H9 (cell line): ENCODE measurements at places on chromosomes 4 and X. TPM values are rescaled to one million over a fixed set of nuclear protein-coding genes. Genes with fewer than 3 reads are reported as not detected.

WDFY3 gene
- total RNA-seq = 54.6 and 56.7 TPM in 2 replicates

DNA sequence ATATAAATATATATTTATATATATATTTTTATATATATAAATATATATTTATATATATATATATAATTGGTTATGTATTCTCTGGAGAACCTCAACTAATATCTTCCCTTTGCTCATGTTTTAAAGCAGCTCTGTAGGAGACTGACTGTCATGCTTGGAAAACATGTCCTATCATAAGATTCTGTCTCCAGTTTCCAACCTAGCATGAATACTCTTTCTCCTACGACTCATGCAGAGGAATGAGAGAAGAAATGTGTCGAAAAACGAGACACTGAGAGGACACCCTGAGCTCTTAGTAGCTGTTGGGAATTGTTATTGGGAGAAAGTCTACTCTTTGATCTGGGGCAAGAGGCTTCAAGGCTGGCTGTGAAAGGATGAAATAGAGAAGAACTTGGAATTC, 166.5 kb upstream of the SLIT2 start:
- H3K4me1 ChIP-seq = no peaks in the 10 kb centered on the region
- H3K4me3 ChIP-seq = no peak overlapping the region
- DNase-seq = no peak
- no peak overlapping the region for H3K27ac ChIP-seq
- H3K27me3 ChIP-seq = no peaks in the 10 kb centered on the region

DNA sequence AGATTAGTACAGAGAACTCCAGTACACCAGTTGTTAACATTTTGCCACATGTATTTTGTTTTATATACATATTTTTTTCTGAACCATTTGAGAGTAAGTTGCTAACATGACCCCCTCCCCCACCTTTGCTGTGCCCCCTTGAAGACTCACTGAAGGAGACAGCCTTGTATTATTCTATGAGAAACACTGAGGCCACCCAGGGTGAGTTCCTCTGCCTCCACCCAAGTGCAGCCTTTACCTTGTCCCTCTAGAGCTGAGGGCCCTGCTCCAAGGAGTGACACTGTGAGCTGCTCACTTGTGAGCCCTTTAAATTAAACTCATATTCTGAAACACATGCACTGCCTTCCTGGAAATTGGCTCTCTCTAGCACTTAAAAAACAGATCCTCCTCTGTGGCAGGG, 21.1 kb downstream of the KIT start:
- H3K4me1 ChIP-seq = peaks cover 9% of the 10 kb centered on the region; the same call in 1 of the 2 replicates
- H3K27ac ChIP-seq = no peak overlapping the region
- H3K4me3 ChIP-seq = no peak overlapping the region
- H3K36me3 ChIP-seq = no peaks in the 10 kb centered on the region
- H3K27me3 ChIP-seq = no peaks in the 10 kb centered on the region
- no peak for DNase-seq

- DNase-seq = no peak
- no peak overlapping the region for H3K27ac ChIP-seq
- peaks cover 10% of the 10 kb centered on the region; the same call in 1 of the 2 replicates for H3K4me1 ChIP-seq
- H3K36me3 ChIP-seq = no peaks in the 10 kb centered on the region
- no peak overlapping the region for H3K4me3 ChIP-seq
Observed at GRCh38 chrX:100591256-100592051, 6.7 kb downstream of the TNMD start.

DNA sequence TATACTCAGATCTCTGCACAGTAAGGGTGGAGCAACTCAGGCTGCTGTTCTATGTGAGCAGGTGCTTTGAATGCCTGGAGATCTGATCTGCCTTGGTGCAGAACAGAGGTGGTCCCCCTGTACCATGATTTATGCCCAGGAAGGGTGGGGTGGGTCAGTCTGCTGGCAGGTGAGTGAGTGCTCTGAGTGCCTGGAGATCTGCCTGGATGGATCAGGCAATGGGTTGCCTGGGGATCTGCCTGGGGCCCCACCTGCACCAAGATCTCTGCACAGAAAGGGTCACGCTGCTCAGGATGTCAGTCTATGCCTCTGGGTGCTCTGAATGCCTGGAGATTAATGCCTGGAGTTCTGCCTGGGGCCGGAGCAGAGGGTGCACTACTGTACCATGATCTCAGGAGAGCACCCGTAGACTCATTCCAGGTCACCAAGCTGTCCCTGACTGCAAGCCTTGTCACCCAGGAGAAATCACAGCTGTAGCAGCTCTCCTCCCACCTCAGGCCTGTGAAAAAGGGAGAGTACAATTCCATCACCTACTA, 342.9 kb downstream of the GBA3 start:
- H3K4me3 ChIP-seq = no peak overlapping the region
- no peaks in the 10 kb centered on the region for H3K4me1 ChIP-seq
- H3K27ac ChIP-seq = no peak overlapping the region
- no peaks in the 10 kb centered on the region; the same call in 1 of the 2 replicates for H3K27me3 ChIP-seq

DNA sequence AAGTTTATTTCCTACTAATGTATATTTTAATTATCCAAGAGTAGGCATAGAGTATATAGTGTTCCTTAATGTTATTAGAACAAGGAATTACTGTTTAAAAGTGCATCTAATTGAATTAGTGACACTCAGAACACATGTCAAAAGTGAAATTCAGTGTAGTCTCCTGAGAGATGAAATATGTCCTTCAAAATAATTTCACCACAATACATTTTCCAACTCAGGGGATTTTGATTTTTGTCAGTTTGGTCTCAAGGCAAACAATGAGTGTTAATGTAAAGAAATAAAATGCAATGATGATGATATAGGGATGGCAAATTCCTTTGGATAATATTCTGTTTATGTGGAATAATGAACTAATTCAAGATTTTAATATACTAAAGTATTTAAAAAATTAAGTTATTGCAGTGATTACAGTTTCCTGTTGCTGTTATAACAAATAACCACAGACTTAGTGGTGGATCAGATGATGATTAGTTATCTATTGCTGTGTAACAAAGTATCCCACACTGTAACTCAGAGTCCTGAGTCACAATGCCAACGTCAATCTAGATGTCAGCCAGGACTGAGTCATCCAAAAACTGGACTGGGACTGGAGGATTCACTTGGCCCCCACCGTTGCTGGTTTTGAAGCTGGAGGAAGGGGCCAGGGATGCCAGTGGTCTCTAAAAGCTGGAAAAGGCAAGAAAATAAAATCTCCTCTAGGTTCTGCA, 148.0 kb upstream of the SLC7A11 start:
- no peaks in the 10 kb centered on the region for H3K36me3 ChIP-seq
- H3K4me3 ChIP-seq = no peak overlapping the region
- no peak overlapping the region for H3K27ac ChIP-seq
- H3K4me1 ChIP-seq = no peaks in the 10 kb centered on the region
- no peak for DNase-seq
- no peaks in the 10 kb centered on the region for H3K27me3 ChIP-seq

DNA sequence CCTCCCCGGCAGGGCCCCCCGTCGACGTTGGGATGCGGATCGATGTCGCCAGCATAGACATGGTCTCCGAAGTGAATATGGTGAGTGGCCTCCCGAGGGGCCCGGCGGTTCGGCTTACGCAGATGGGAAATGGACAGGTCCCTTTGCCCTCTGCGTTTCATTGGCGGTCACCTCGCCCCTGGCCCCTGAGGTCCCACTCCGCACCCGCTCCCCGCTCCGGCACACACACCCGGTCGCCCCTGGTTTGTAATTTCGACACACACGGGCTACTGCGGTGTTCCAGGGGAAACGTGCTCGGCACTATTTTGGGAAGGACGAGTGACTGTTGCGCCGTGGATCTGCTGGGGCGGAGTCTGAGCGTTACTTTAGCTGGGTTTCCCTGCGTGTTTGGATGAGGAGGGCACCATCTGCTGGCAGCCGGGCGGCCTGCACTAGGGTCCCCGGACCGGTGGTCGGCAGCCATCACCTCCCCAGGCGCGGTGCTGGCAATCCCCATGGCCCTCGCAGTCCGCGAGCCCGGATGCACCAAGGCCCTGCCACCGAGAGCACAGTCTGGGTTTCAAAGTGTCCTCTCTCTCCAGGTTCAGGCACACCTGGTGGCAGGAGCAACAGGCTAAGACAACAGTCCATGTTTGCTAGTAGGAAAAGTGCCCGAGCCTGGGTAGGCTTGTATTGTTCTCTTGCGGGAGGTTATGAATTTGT, 1.2 kb downstream of the GABRB1 start:
- H3K4me1 ChIP-seq = no peaks in the 10 kb centered on the region
- H3K4me3 ChIP-seq = peak overlapping the region; percentile 88
- peak; percentile 90 for DNase-seq
- no peaks in the 10 kb centered on the region; the same call in 1 of the 2 replicates for H3K27me3 ChIP-seq

KLHL4 gene
- 22.3 and 22.4 TPM in 2 replicates for total RNA-seq

GRCh38 chr4:148034813-148035212, 302.9 kb downstream of the ARHGAP10 start:
- no peaks in the 10 kb centered on the region for H3K36me3 ChIP-seq
- DNase-seq = no peak
- no peaks in the 10 kb centered on the region for H3K4me1 ChIP-seq
- no peaks in the 10 kb centered on the region for H3K27me3 ChIP-seq
- H3K4me3 ChIP-seq = no peak overlapping the region

DNA sequence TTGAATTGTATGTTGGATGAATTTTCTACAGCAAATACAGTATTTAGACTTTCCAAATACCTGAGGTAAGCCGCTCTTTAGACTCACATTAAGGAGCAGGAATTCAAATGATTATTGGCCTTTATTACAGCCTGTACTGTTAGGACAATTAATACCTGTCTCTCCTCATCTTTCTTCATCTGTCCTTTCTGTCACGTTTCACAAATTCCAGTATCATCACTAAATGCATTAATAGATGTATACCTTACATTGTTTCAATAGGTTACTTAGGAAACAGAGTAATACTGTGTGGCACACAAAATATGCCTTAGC, 1.2 kb downstream of the FAM241A start:
- no peak overlapping the region for H3K27ac ChIP-seq
- no peak for DNase-seq
- no peaks in the 10 kb centered on the region for H3K36me3 ChIP-seq
- H3K4me3 ChIP-seq = peak overlapping the region; percentile 91

GRCh38 chr4:93303440-93303839, 525.1 kb upstream of the ATOH1 start:
- no peaks in the 10 kb centered on the region for H3K4me1 ChIP-seq
- H3K4me3 ChIP-seq = no peak overlapping the region
- H3K36me3 ChIP-seq = no peaks in the 10 kb centered on the region
- H3K27me3 ChIP-seq = no peaks in the 10 kb centered on the region
- no peak for DNase-seq

- DNase-seq = peak; percentile 56
- no peaks in the 10 kb centered on the region; the same call in 1 of the 2 replicates for H3K4me1 ChIP-seq
- no peaks in the 10 kb centered on the region; the same call in 1 of the 2 replicates for H3K27me3 ChIP-seq
- no peak within 1 kb of the TSS for H3K27ac ChIP-seq
- H3K36me3 ChIP-seq = 0 out of 3 replicates have a peak, but pooled peaks cover 6% of the 10 kb centered on the region
Observed at GRCh38 chr4:186104114-186104889, at the start of gene FAM149A. Gene FAM149A (plus strand): TSS chr4:186104704.

DNA sequence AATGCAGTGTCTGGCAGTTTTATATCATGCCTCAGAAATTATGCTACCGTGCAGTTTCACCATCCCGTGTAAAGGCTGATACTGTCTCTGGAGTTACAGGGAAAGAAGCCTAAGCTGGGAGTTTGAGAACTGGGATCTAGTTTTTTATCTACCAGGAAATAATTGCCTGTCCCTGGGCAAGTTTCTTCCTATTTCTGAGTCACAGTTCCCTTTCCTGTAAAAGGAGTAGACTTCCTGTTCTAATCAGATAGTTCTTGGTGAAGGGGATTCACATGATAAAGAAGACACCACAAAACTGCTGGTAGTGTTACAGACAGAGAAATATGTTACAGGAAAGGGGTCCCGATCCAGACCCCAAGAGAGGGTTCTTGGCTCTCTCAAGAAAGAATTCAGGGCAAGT, 17.1 kb downstream of the HERC3 start:
- no peak overlapping the region for H3K4me3 ChIP-seq
- H3K4me1 ChIP-seq = peaks cover 4% of the 10 kb centered on the region
- H3K27me3 ChIP-seq = no peaks in the 10 kb centered on the region
- H3K27ac ChIP-seq = no peak overlapping the region

GATA1 gene
- total RNA-seq = not detected in 2 replicates

NIPAL1 gene
- total RNA-seq = 13.1 and 16.9 TPM in 2 replicates

NKAP gene
- total RNA-seq = 7.3 and 7.5 TPM in 2 replicates

GRCh38 chr4:112403101-112403945, 106.2 kb downstream of the ALPK1 start:
- peaks cover 2% of the 10 kb centered on the region; the same call in 1 of the 2 replicates for H3K4me1 ChIP-seq
- H3K36me3 ChIP-seq = no peaks in the 10 kb centered on the region
- H3K27me3 ChIP-seq = no peaks in the 10 kb centered on the region
- no peak for DNase-seq
